ENCODE measurements at places on chromosomes 2 and 18.

DNA sequence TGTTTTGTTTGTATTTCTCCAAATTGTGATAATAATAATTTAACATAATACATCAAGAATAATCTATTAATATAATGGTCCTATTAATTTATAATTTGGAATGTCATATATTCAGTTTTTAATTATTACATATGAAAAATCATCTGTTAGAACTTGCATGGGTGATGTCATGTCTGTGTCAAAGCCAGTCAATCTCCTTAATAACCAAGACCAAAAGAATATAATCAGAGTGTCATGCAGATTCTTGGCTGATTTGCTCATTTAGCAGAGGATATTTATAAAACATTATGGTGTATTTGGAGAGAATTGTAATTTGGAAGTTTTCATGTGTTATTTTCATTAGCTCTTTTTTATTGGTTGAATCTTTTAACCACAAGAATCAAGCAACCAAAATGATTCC, 96.4 kb downstream of the PIK3C3 start:
- no peak for DNase-seq

DNA sequence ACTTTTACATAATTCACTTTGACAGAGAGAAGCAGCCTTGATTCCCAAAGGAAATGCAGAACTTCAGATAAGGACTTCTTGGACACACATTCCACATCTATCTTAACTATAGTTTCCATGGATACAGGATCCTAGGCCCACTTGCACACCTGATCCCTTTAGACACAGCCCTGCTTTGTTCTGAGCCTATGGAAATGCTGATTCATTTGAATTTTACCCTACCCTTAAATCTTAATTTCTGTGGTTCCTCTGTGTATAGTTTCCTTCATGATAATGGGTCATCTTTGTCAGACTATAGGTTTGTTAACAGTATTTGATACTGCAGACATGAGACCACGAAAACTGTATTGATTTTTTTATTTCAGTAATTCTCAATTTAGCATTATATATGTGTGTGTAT, 77.4 kb downstream of the ACTR3 start:
- DNase-seq = no peak

DNA sequence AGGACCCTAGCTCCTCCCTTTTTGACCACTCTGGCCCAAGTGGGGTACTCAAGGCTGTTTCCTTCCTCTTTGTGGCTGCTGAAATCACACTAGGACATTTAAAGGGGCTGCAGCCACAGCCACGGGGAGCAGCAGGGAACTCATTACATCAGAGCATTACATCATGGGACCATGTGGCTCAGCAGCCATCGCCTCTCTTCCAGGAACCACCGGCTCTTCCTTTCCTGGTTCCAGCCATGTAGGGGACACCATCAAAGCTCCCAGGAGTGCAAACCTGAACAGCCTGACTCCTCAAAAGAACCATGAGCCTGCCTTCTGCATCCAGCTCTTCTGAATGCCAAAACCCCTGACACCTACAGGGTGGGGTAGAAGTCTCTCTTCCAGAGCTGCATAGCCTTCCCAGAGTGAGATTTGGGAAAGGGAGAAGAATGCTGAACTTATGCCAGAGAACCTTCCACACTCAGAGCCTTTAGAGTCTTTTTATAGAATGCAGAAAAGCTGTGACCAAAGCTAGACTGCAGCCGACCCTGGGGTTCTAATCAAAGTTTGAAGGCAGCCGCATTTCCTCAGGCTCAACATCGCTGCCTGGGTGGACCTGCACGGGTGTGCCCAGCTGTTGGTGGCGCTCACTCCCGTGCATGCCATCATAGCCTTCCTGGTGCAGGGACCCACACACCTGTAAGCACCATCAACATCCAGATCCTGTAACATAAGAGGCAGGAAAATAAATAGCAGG, 121.7 kb downstream of the KLHL29 start:
- no peak for DNase-seq

- peak; percentile 58 for DNase-seq
These were observed at the start of gene COLEC12 for GRCh38 chr18:500632-501405. COLEC12 (minus strand) TSS chr18:500701; CDS start chr18:500514, 187 bp downstream.

DNA sequence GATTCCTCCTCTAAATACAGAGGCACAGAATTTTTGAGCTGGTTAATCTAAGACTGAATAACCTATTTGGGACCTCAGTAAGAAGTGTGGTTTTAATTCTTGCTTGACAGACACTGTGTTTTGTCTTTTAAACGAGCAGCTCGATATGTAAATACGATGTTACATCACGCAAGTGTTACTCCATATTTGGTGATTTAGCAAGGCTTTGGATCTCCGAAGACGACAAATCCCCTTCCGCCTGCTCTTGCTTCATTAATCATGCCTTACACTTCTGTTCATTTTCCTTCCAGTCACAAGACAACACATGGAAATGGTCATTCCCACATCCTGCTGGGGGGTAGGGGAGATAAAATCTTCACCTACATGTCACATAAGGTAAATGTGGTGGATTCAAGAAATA, 9.4 kb downstream of the BCL11A start:
- no peak for DNase-seq

DNA sequence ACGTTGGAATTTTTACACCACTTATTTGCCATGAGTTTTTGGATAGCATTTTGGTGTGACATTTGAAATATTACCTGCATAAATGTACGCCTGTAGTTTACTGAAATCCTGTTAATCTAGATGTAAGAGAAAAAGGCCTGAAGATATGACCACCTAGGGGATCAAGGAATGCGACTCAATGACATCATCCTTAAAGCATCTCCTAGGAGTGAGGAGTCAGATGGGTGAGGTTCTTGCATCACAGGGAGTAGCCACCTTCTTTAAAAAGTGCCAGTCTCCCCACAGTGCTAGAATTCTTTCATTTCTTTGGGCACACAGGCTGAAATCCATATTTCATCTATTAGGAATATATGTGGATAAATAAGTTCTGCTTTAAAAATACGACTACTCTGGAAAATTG, 34.5 kb downstream of the ADCYAP1 start:
- no peak for DNase-seq

- DNase-seq = no peak
These were observed 378.2 kb downstream of the STK39 start for GRCh38 chr2:167869200-167869599.

GRCh38 chr2:43225788-43226557, 433 bp downstream of the ZFP36L2 start:
- DNase-seq = peak; percentile 75

- DNase-seq = no peak
These were observed 55.3 kb upstream of the TMEM87B start for GRCh38 chr2:111999809-112000208.

GRCh38 chr2:77954931-77955330, 432.8 kb upstream of the LRRTM4 start:
- DNase-seq = no peak

Data from neuronal stem cell (in vitro differentiated cells).